Activated CD4-positive, alpha-beta T cell treated with anti-CD3 and anti-CD28 coated beads, Interleukin-10, Interleukin-2, amounts not matched to agents 100 ng/mL and 50 ng/mL, durations not matched to agents 16 hours and 8 hours (primary cell): ENCODE measurements at places on chromosomes 13 and 19.

- no peak for DNase-seq
These were observed 1596.3 kb upstream of the PCDH20 start for GRCh38 chr13:63011996-63012395.

- DNase-seq = no peak
These were observed 1.4 kb downstream of the PSMD8 start for GRCh38 chr19:38375748-38376147.

- no peak for DNase-seq
These were observed 5.4 kb downstream of the SMAD9 start for GRCh38 chr13:36914648-36915047.

DNA sequence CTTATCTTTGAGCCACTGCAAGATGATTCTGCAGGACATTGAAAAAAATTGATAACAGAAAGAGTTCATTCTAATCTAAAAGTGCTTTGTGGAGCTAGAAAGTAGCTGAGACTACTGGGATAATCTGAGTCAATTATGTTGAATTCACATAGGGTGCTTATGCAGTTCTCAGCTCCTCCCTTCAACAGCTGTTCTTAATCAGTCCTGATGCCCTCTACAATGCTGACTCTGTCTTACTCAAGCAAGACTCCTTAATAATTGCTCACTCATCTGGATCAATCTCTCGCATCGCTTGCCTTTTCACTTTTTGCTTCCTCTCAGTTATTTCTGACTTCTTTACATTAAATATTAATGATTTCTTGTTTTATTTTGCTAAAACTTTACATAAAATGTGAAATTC, 182.1 kb downstream of the PCDH17 start:
- DNase-seq = no peak

DNA sequence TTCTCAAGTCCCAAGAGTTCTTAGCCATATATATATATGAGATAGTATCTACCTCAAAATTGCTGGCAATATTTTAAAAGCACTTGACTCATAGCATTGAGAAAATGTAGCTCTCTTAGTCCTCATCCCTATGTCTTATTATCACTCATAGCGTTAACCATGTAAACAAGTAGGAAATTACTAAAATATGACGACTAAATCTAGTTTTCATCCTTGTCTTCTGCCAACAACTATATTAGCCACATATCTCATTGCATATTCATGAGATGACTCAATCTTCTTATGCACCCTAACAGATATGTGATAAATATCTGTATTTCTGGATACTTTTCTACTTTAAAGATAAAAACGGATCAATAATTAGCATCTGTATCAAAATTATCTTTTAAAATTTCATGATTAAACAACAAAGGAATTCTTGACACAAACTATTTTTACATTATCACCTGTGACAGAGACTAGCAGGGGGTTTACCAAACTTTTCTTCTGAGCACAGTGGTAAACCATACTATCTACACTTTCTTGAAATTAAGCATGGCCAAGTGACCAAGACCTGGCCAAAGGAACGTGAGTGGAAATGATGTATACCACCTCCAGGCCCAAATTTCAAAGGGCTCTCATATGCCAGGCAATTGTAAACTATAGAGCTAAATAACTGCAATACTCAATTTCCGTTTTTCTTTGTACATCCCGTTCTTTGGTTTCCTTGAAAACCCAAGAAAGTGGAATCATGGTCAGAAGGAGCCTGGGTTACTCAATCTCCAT, 45.7 kb downstream of the ZC3H13 start:
- DNase-seq = no peak

DNA sequence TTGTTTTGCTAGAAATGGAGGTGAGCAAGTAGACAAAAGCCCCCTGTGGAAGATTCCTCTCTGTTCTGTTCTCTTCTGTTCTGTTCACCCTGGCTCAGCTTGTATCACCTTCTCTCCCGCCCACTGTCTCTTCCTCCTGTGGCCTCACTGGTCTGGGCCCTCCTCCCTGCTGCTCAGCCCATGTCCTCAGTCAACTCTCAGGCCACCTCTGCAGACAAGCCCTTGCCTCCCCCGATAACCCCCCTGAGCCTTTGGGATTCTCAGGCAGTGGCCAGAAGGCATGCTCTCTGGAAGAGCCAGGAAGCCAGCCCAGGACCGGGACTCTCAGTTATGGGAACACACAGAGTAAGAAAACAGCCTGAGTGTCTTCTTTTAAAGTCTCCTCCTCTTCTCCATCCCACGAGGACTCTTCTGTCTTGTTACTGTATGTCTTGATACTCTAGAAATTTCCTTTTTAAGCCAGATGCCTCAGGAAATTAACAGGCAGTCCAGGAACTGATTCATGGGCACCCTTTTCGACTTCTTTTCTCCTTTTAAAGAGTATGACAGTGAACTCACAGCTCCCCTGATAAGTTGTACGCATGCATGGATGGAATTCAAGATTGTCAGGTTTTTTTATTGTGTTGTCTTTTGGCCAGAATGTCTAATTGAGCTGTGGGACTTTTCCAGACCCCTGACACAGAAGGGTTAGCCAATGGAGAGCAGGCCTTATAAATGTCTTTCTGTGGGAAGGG, 33.7 kb downstream of the SHISA2 start:
- DNase-seq = no peak

DNA sequence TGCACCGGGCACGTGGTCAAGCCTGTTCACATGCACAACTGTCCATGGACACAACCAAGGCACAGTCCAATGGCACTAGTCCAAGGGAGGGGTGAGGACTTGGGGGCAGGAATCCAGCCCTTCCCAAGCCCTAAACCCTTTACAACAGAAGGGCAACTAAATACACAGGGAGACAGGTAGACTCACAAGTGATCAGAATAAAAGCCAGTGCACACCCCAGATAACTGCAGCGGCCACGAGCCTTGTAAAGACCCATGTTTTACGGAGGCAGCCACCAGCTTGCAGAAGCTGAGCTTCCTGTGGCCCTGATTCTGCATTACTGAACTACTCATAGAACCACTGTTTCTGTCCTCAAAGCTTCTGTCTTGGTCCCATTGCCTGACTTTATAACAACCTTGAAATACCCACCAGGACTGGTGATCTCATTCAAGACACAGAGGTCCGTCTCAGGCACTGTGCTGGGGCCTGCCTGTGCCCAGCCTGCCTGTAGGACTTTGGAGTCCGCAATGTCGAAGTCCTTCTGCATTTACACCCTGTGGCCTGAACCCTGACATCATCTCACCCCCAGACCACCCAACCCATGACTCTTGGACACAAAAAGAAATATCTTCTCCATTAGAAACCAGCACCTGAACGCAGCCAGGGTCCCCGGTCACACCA, 181.2 kb downstream of the COL4A1 start:
- DNase-seq = no peak

DNA sequence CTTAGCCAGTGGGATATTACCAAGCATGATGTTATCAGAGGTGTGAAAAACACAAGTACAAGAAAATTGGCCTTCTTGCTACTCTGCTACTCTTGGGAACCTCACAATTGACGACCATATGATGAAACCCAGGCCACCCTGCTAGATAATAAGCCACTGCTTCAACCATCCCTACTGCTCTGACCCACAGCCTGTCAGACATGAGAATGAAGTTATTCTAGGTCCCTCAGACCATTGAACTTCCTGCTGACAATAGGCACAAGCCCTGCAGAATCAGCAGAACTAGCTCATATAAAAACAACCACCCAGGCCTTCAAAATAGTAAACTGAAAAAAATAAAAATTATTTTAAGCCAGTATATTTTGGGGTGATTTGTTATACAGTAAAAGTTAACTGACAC, 559.9 kb downstream of the KCTD12 start:
- no peak for DNase-seq

GRCh38 chr13:112941349-112941748, 27.7 kb upstream of the MCF2L start:
- no peak for DNase-seq

- DNase-seq = no peak
These were observed 75.0 kb upstream of the FLT1 start for GRCh38 chr13:28569886-28570285.

DNA sequence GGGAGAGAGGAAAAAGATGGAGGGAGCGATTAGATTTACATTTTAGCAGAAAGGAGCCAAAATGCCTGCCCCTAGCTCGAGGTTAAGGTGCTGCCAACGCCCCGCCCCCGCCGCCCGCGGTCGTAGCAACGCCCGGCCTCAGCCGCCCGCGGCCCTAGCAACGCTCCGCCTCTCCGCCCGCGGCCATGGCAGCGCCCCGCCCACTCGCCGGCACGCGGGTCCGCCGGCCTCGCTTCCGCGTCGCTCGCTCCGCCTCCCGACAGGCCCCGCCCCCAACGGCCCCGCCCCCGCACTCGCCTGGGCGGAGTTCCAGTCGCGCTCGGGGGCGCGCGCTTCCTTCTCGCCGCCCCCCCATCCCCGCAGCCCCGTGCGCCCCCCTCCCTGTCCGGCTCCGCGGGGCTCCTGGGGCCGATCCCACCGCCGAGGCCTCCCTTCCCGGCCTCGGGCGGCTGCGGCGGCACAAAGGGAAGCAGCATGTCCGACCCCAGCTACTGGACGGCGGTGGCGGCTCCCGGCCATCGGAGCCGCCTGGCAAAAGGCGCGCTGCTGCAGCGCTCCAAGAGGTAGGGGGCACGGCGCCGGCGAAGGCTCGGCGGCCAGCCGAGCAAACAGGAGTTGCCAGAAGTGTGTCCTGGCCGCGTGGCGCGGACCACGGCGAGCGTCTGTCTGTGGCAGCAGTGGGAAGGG, 20.3 kb downstream of the MAST3 start:
- peak; percentile 97 for DNase-seq

- DNase-seq = no peak
These were observed 156.5 kb downstream of the LMO7 start for GRCh38 chr13:75792526-75793187.

GRCh38 chr13:79090552-79091124, 315.4 kb downstream of the RBM26 start:
- DNase-seq = no peak

DNA sequence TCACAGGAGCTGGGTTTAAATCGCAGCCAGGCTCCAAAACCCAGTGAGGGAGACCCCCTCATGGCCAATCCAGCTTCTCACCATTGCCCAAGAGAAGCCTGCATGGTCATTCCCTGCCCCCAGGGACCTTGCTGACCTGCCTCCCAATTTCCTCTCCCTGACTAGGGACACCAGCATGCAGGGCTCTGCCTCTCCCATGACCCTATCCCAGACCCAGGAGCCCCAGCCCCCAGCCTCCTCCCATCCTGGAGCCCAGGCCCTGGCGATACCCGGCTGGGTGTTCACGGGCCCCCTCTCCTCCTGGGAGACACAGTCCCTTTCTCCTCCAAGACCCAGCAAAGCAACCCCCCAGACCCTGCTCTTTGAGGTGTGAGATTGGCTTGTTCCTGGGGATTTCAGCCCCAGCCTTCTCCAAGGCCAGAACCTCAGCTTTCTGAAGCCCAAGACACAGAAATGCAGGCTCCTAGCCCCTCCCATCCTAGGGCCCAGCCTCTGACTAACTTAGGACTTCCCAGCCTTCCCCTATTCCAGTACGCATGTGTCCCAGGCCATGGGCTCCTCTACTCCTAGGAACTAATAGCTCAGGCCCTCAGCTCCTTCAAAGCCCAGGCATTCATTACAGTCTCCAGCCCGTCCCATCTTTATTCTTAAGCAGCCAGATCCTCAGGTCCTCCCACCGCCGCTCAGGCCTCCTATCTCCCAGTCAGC, 1.1 kb downstream of the GYS1 start:
- no peak for DNase-seq

- DNase-seq = peak; percentile 41
These were observed 14.7 kb upstream of the DHDH start for GRCh38 chr19:48918801-48919247.

DNA sequence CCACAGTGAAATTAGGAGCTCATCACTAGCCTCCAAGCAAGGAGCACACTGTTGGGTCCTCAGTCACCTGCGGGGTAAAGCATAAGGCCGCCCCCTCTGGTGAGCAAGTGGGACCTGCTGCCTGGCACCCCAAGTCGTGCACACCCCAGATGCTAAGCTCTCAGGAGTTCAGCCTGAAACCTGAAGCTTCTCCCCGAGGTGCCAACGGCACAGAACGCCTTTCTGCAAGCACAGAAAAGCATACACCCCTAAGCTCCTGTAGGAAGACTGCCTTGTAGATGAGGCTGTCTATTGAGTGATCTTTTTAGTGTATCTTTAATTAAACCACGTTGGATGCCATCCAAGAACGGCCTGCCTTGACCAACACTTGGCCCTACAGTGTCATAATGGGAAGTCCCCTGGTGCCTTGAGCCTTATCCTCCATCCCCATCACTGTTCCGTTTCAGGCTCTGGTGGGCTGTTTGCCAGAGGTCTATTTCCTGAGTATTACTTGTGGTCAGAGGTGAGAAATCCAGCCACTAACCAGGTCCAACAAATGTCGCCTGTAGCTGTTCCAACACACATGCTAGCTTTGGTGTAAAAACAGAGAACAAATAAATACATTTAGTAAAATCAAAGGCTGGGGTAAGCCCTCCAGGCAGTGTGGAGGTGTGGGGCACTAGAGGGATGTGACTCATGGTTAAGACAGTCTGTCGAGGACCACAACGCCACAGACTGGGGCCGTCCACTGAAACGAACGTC, 44.8 kb downstream of the C13orf42 start:
- no peak for DNase-seq

- no peak for DNase-seq
These were observed 16.5 kb downstream of the MIER2 start for GRCh38 chr19:328025-328505.

DNA sequence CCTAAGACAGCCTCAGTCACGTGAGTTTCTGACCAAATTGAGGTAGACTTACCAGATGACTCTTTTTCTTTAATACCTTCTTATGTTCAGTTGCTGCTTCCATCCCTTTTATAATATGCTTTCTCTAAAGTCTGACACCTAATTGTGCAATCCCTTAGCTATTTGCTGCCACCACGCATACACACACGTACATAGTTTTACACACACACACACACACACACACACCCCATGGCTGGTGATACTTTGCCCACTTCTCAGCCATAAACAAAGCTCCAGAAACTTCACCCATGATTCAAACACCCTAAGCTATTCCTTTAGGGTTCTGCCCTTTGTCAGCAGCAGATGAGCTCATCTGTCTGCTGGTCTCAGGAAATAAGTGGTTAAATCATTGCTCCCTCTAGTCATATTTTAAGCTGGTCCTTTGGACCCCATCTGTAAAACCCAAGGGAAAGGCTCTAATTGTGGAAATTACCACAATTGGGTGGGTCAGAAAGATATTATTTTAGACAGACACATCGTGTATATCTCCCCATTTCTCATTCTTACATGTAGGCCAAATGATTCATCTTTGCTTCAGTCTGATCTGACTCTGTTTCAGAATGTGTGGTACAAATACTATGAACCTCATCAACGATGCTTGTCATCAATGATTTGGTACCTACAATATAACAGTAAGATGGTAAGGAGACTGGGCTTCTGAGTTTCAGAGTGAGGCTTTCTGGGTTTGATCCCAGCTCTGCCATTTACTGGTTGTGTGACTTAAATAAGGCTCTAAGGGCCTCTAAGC, 69.2 kb downstream of the NALCN start:
- DNase-seq = peak; percentile 1

GRCh38 chr13:32902029-32902780, 114.0 kb upstream of the KL start:
- no peak for DNase-seq

DNA sequence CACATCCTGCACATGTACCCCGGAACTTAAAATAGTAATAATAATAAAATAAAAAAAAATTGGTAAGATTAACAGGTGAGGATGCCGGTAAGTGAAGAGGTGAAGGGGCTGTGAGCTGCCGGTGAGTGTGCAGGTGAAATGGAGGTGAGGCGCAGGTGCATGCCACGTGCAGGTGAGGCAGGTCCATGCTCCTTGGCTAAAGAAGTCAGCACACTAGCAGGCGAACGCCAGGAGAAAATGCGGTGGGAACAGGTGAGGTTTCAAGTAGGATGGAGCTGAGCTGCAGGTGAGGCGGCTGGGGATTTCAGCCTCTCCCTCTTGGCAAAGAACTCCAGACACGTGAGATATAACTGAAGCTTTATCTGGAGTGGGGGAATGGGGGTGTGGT, 7.5 kb upstream of the TNFSF14 start:
- no peak for DNase-seq
